ENCODE measurements at places on chromosomes 16 and 17.
A peak's percentile ranks its signal among the peaks of the same experiment; 100 is the strongest.

DNA sequence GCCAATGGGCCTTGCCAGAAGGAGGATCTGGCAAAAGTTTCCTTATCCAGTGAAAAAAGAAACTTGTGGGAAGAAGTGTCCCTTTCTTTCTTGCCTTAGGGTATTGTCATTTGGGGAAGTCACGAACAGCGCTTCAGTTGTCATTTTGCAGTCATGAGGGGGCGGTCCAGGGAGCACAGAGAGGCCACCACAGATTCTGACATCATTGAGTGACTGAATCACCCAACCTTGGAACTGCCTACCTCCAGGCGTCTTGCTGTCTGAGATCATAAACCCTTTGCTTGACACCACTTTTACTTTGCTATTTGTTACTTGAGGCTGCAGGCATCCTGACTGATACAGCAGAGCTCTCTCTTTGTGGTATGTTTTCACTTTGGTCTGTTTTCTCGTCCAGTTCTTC lies 3.1 kb upstream of the WSCD1 start:
- DNase-seq = no peak

GRCh38 chr16:51651061-51651466 lies 500.0 kb upstream of the SALL1 start:
- DNase-seq = no peak

GRCh38 chr17:14329900-14330491 lies 29.1 kb downstream of the HS3ST3B1 start:
- DNase-seq = no peak

GRCh38 chr17:8629371-8630226 lies 926 bp downstream of the MYH10 start:
- peak; percentile 50 for DNase-seq

DNA sequence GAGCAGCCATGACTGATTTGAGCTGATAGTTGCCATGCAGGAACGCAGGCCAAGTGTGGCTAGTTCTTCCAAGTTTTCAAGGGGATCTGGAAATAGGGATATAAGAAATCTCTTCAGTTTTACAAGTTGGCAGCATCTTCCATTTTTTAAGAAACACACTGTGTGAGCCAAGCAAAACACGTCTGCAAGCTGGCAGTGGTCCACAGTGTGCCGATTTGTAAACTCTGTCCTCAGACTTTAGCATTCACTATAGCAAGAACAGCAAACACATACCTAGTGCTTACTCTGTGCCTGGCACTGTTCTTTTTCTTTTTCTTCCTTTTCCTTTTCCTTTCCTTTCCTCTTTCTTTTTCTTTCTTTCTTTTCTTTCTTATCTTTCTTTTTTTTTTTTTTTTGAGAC lies 2.9 kb downstream of the ORAI3 start:
- DNase-seq = no peak

- no peak for DNase-seq
Observed at GRCh38 chr17:30429155-30429554, 48.1 kb upstream of the GOSR1 start.

- DNase-seq = no peak
Observed at GRCh38 chr17:68381076-68381900, 76.0 kb downstream of the WIPI1 start.

DNA sequence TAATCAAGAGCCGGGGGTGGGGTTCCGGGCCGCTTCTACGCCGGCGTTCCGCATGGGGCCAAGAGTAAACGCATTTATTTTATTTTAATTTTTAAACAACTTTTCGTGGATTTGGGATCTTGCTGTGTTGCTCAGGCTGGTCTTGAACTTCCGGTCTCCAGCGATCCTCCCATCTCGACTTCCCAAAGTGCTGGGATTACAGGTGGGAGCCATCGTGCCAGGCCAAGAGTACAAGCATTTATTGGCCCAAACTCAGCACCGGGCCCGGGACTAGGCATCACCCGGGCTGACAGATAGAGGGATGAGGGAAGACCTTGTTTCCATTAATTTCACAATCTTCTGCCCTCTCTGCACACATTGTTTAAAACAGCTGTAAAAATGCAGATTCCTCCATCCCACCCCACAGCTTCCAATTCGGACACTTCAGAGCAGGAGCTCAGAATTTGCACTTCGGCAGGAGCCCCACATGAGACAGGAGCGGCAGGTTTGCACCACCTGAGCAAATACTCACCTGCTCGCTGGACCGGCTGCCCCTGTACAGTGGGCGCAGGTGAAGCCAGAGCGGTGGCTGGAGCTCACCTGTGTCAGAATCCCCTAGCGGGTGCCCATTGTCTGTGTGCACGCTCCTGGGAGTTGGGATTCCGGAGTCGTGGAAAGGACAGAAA lies 663 bp upstream of the GINS2 start:
- DNase-seq = peak; percentile 21

- DNase-seq = no peak
Observed at GRCh38 chr17:77085926-77086432, 54.8 kb upstream of the SEC14L1 start.

- DNase-seq = no peak
Observed at GRCh38 chr17:77707546-77707945, 251.0 kb upstream of the TNRC6C start.

DNA sequence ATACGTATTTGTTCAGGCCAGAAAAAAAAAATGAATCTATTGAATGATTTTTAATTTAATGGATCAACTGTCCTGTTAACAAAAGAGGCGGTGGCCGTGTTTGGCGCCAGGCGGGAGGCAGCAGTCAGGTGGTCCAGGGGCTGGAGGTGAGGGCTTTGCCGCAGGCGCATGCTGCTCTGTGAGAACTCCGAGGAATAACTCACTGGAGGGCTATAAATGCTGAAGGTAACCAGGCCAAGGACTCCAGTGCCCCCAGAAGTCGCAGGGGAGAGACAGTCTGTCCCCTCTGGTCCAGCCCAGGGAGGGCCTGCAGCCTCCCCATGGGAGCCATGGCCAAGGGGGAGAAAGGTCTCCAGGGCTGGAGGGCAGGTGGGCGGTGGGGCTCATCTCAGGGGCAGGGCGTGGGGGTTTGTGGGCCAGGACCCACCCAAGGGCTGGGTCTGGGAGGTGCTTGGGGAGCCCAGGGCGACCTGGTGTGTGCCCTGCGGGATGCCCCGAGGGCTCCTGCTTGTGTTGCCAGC lies 7.1 kb upstream of the BAHCC1 start:
- peak; percentile 48 for DNase-seq

GRCh38 chr16:4067262-4068001 lies 48.8 kb downstream of the ADCY9 start:
- no peak for DNase-seq

GRCh38 chr16:14528306-14528705 lies 101.8 kb downstream of the PARN start:
- DNase-seq = no peak

DNA sequence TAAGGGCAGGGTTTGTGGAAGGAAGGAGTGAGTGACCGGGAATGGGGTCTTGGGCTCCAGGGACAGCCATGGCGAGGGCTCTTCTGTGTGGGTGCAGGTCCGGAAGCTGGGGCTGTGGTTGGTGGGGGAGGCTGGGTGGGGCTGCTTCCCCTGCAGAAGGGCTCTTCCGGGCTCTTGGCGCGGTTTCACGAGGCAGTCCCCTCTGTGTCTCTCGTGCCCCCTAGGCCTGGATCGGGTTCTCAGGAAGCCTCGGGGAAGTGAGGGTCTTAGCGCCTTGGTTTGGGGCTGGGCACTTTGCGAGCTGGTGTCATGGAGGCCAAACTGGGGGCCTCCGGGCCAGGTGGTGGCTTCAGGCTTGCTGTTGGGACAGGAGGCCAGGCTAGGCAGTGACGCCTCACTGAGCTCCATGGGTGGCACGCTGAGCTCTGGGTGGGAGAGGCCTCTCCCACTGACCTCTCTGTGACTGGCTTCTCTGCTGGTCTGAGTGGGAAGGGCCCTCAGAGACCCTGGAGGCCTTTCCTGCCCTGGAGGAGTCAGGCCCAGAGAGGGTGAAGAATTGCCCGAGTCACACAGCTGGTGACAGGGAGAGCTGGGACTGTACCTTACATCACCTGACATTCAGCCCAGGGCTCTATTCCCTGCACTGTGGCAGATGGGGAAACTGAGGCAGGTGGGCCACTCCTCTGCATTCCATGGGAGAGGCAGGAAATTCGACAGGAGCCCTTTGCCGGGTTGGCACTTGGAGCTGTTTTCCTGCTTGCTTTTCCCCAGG lies 8.2 kb downstream of the ADCY7 start:
- no peak for DNase-seq

DNA sequence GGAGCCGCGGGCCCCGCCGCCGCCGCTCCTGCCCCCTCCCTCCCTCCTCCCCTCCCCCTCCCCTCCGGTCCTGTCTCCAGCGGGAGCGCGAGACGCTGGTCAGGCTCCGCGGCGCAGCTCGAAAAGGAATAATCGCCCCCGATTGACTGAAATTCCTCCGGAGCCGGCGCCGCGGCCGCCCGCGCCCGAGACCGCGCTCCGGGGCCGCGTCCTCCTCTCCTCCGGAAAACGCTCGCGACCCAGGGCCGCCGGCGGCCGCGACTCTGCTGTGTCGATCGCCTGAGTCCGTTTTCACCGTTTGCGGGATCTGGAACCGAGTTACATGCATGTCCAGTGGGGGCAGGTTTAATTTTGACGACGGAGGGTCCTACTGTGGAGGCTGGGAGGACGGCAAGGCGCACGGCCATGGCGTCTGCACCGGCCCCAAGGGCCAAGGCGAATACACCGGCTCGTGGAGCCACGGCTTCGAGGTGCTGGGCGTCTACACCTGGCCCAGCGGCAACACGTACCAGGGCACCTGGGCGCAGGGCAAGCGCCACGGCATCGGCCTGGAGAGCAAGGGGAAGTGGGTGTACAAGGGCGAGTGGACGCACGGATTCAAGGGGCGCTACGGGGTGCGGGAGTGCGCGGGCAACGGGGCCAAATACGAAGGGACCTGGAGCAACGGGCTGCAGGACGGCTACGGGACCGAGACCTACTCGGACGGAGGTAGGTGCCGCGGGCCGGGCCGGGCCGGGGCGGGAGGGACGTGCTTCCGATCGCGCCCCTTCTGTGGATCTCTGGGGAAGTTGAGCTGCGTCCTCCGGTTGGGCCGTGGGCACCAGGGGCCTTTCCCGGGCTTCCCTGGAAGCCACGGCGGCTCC lies 744 bp downstream of the JPH3 start:
- peak; percentile 60 for DNase-seq

DNA sequence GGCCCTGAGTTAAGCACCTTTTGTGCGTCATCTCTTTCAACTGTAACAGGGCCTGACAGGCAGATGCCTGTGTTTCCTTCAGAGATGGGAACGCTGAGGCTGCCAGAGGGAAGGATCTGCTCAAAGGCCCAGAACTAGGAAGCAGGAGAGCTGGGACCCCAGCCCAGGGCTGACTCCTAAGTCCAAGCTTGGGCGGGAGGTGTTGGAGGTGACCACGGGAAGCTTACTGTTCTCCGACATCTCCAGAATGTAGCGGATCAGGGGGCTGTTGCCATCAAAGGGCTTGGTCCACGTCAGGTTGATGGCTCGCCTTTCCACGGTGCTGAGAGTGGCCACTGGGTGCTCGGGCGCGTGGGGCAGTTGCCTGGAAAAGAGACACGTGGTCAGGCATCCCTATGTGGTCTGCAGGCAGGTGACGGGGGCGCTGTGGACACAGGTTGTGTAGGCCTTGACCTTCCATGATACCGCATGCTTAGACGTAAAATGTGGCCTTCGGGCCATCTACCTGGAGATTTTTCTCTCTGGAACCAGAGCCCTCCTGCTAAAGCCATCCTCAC lies 111.4 kb upstream of the CDC42EP4 start:
- no peak for DNase-seq

GRCh38 chr17:67769231-67769630 lies 51.5 kb downstream of the NOL11 start:
- no peak for DNase-seq

GRCh38 chr16:84040226-84040822 lies 2.3 kb downstream of the SLC38A8 start:
- DNase-seq = no peak

DNA sequence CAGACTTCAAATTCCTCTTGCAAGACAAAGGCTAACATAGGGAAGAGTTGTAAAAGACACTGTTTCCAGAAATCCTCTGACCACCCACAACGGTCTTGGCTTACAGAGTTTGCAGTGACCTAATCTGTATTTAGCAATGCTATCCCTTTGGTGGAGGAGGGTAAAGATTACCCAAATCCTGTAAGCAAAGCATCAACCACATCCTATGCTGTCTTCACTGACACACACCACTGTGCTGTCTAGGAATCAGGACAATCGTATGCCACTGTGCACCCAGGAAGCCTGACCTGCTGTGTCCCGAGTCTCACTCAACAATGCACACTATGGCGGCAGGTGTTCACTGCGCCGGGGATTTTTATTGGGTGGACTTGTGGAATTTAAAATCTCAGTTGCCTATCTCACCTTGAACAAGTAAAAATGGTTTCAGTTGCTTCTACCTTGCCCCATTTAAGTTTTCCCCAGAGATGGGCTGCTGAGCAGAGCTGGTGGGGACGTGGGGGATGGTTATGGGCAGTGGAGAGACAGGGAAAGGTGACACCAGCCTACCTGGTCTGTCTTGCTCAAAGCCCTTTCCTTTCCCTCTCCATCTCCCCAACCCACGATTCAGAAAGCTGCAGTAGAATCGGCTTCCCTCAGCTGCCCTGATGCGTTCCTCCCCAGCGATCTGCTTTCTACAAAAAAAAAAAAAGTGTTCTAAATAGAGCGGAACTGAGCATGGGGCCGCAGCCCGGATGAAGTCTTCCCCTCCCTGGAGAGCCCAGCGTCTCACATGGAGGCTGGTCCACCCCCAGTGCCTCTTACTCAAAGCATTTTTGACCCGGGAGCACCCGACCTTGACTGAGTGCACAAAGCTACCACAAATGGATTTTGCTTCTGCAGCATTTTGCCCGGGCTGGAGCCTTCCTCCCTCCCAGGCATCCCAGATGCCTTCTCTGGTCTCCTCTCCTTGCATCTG lies 271.5 kb downstream of the SOX9 start:
- DNase-seq = peak; percentile 96

DNA sequence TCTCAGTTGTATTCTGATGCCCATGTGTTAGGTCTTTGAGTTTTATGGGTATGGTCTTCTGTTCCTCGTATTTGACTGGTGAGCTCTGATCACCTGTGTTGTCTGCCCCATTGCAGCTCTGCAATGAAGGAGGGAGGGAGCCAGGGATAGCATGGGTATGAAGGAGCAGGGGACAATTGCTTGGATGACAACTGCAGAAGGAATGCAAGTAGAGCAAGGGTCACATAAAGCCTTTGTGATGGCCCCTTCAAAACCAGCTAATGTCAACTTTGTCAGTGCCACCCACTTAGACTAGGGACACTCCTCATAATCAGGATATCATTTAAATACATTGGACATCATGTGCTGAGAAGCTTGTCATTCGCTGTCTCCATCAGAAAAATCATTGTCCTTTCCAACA lies 152.7 kb upstream of the MAF start:
- DNase-seq = no peak

DNA sequence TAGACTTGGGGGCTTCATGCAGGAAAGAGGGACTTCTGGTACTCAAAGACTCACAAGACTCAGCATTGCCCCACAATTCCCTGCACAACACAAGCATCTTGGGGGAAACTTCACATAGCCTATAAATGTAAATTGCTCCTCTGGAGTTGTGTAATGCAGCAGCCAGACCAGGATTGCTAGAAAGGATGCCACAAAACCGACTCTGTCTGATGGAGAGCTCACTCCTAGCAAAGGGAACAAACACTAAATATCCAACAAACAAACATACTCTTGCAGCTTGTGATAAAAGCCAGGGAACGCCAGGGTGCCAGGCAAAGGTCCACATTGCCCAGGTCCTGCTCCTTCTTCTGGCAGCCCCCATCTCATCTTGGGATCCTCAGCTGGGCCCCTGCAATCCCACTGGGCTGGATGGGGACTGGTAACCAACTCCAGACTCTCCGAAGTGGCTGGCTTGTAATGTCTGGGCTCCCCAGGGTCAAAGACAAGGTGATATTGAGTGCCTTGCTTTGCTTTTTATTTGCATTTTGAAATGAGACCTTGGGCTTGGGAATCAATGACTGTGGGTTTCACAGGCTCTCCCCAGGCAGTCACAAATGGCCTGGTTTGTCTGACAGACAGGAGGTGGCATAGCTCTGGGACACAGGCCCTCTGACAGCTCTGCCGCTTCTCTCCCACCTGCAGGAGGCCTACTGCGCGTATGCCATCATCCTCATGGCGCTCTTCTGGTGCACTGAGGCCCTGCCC lies 15.3 kb downstream of the SLC13A2 start:
- DNase-seq = no peak
